ENCODE measurements at places on chromosomes 2 and 18. TPM values are rescaled to one million over a fixed set of nuclear protein-coding genes. Genes with fewer than 3 reads are reported as not detected.

The ARHGAP28 gene
- 15.9 TPM for total RNA-seq

The FER1L5 gene
- total RNA-seq: 0.41 TPM

The ANKRD44 gene
- total RNA-seq: 101 TPM

The FBLN7 gene
- 0.41 TPM for total RNA-seq

The PMAIP1 gene
- 0.82 TPM for total RNA-seq

The MC4R gene
- total RNA-seq: 3.3 TPM

The POTEI gene
- total RNA-seq: under 0.01 TPM

The PPM1G gene
- 72.2 TPM for total RNA-seq

The WNT10A gene
- total RNA-seq: not detected

Measured in frontal cortex (tissue), 4 donors.